ENCODE measurements at places on chromosomes 5 and 9.

- no peak for DNase-seq
Observed at GRCh38 chr9:37200433-37201005, 80.1 kb downstream of the ZCCHC7 start.

- DNase-seq = peak; percentile 9
Observed at GRCh38 chr5:110086658-110087388, 397.1 kb downstream of the MAN2A1 start.

GRCh38 chr9:37034938-37035647, 1.0 kb upstream of the PAX5 start:
- DNase-seq = no peak

GRCh38 chr5:140153905-140154304, 21.1 kb upstream of the CYSTM1 start:
- DNase-seq = no peak

GRCh38 chr5:1119312-1119831, 7.5 kb upstream of the SLC12A7 start:
- no peak for DNase-seq

DNA sequence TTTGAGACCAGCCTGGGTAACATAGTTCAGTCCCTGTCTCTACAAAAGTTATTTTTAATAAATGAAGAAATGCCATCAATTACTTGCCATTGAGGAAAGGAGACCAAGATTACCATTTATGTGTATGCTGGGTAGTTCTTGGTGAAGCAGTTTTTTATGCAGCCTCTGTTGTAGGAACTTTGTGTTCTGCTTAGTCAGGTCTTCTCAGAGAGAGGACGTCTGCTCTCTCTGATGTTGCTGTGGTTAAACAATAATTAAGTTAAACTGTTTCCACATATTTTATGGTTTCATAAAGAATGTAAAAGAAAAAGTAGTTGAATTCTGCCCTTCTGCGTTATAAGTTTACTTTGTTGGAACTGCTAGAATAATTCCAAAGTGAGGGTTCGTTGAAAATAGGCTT, 210.5 kb downstream of the KDM4C start:
- no peak for DNase-seq

DNA sequence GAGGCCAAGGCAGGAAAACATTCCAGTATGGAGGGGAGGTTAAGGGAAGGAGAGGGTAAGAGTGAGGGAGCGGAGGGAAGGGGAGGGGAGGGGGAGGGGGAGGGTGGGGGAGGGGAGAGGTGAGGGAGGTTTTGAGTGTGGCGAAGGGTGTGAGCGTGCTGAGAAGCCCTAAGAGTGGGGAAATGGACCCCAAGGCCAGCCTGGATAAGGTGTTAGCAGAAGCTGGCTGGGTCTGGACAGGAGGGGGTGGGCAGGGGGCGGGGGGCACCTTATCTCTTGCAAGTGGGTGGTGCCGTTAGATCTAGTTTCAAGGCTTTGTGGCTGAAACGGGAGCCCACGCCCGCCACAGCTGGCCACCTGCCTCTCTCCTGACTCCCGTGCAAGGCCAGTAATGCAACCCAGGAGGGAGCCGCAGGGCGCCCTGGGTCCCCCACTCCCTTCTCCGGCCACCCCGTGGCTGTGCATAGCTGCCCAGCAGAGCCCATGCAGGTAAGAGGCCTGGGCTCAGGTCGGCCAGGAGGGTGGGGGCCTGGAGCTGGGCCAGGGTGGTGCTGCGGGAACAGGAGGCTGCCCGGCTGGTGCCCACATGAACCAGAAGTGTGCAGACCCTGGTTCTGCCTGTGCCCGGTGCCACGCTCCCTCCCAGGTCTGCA, 677 bp downstream of the RNF224 start:
- DNase-seq = no peak

GRCh38 chr9:95903398-95903797, 27.9 kb downstream of the ERCC6L2 start:
- no peak for DNase-seq

- DNase-seq = no peak
Observed at GRCh38 chr9:76255781-76256455, 138.3 kb downstream of the RFK start.

GRCh38 chr9:2289263-2289662, 274.1 kb downstream of the SMARCA2 start:
- no peak for DNase-seq

GRCh38 chr5:109987970-109988369, 298.2 kb downstream of the MAN2A1 start:
- no peak for DNase-seq

GRCh38 chr5:111535879-111536549, 23.7 kb upstream of the STARD4 start:
- DNase-seq = no peak

GRCh38 chr5:91477408-91477807, 94.3 kb upstream of the ARRDC3 start:
- DNase-seq = no peak

- no peak for DNase-seq
Observed at GRCh38 chr9:136182420-136182787, 22.5 kb downstream of the LHX3 start.

GRCh38 chr9:81522716-81523551, 166.4 kb downstream of the TLE1 start:
- DNase-seq = peak; percentile 3

DNA sequence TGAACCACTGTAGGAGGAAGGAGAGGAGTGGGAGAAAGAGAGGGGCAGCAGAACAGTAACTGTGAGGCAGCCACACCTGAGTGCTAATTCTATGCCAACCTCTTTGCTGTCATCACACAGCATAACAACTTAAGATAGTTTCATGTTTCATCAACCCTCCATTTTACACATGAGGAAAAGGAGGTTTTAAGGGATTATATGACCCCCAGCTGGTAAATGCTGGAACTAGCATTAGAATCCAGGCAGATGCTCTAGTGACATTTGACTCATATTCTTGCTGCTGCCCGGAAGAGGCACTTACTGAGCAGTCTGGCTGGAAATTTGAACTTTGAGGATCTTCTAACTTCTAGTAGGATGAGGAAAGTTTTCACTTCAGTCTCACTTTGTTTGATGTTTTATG, 24.1 kb upstream of the VLDLR start:
- no peak for DNase-seq

- no peak for DNase-seq
Observed at GRCh38 chr5:5063533-5063953, 76.6 kb upstream of the ADAMTS16 start.

- no peak for DNase-seq
Observed at GRCh38 chr9:77582525-77582924, 65.6 kb downstream of the GNA14 start.

DNA sequence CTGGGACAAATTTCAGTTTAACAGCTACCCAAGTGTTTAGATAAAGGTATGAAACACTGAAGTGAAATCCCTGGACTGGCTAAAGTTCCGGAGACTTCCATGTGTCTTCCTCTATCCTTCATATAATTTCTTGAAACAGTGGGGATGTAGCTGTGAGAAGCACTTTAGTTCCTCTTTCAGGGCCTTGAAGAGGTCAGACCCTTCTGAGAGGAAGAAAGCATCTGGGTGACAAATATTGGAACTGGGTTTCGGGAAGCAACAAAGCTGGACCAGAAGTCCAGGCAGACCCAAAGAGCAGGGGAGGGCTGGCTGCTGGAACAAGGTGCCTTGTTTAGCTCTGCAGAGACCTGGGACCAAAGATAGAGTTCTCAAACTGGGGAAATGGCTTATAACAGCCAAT, 75.4 kb upstream of the ZFAND5 start:
- DNase-seq = no peak

DNA sequence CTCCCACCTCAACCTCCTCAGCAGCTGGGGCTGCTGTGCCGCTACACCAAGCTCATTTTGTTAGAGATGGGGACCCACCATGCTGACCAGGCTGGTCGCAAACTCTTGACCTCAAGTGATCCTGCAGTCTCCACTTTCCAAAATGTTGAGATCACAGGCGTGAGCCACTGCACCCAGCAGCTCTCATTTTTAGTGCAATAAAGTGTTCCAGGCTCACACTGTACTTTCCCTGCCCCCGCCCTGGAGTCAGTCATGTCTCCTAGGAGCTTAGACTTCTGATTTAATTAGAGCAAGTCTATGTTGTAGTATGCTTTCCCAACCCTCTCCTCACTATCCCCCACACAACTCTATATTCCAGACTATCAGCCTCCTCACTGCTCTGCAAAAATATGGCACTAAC, 238.0 kb upstream of the ACTBL2 start:
- DNase-seq = no peak
